Psoas muscle (tissue), 8 donors: ENCODE measurements at places on chromosomes 5 and 9.

GRCh38 chr9:17837965-17838364 is 259.1 kb downstream of the SH3GL2 start:
- H3K4me3 ChIP-seq = no peak overlapping the region
- DNase-seq = no peak
- no peak overlapping the region for H3K27ac ChIP-seq
- no peaks in the 10 kb centered on the region for H3K36me3 ChIP-seq

- no peaks in the 10 kb centered on the region for H3K36me3 ChIP-seq
- no peak overlapping the region for H3K27ac ChIP-seq
Observed at GRCh38 chr9:14232111-14232510, 81.8 kb downstream of the NFIB start.

- H3K27ac ChIP-seq = no peak overlapping the region
- no peak overlapping the region for H3K4me3 ChIP-seq
- no peaks in the 10 kb centered on the region for H3K4me1 ChIP-seq
Observed at GRCh38 chr9:117180896-117181445, 233.9 kb downstream of the ASTN2 start.

GRCh38 chr5:129367883-129368282 is 92.2 kb upstream of the ADAMTS19 start:
- H3K27ac ChIP-seq = no peak overlapping the region
- no peak for DNase-seq
- no peak overlapping the region for H3K4me3 ChIP-seq
- no peaks in the 10 kb centered on the region for H3K36me3 ChIP-seq

- H3K27ac ChIP-seq = no peak overlapping the region
- DNase-seq = no peak
- H3K4me3 ChIP-seq = no peak overlapping the region
- H3K4me1 ChIP-seq = no peaks in the 10 kb centered on the region
- H3K27me3 ChIP-seq = no peaks in the 10 kb centered on the region
- H3K36me3 ChIP-seq = no peaks in the 10 kb centered on the region
Observed at GRCh38 chr9:91914404-91914803, 35.6 kb downstream of the ROR2 start.

- H3K4me1 ChIP-seq = peaks cover 36% of the 10 kb centered on the region
- H3K36me3 ChIP-seq = peaks cover 7% of the 10 kb centered on the region
- peak overlapping the region; percentile 87 for H3K27ac ChIP-seq
- no peaks in the 10 kb centered on the region for H3K27me3 ChIP-seq
- no peak overlapping the region for H3K4me3 ChIP-seq
- no peak for DNase-seq
Observed at GRCh38 chr9:70603020-70603411, 188.6 kb upstream of the KLF9 start.

GRCh38 chr5:125503946-125504345 is 757.5 kb upstream of the ZNF608 start:
- H3K4me1 ChIP-seq = no peaks in the 10 kb centered on the region
- H3K36me3 ChIP-seq = no peaks in the 10 kb centered on the region
- no peak overlapping the region for H3K27ac ChIP-seq
- H3K4me3 ChIP-seq = no peak overlapping the region
- DNase-seq = no peak
- H3K27me3 ChIP-seq = no peaks in the 10 kb centered on the region

GRCh38 chr5:128252756-128253155 is 169.2 kb downstream of the SLC12A2 start:
- no peak overlapping the region for H3K27ac ChIP-seq
- no peaks in the 10 kb centered on the region for H3K36me3 ChIP-seq
- no peaks in the 10 kb centered on the region for H3K27me3 ChIP-seq
- peaks cover 8% of the 10 kb centered on the region for H3K4me1 ChIP-seq

GRCh38 chr9:115867326-115867725 is 286.3 kb upstream of the PAPPA start:
- no peaks in the 10 kb centered on the region for H3K36me3 ChIP-seq
- no peaks in the 10 kb centered on the region for H3K27me3 ChIP-seq
- no peak for DNase-seq
- H3K4me1 ChIP-seq = no peaks in the 10 kb centered on the region
- H3K4me3 ChIP-seq = no peak overlapping the region
- no peak overlapping the region for H3K27ac ChIP-seq

- no peaks in the 10 kb centered on the region for H3K27me3 ChIP-seq
- DNase-seq = no peak
- H3K36me3 ChIP-seq = no peaks in the 10 kb centered on the region
- H3K4me1 ChIP-seq = peaks cover 36% of the 10 kb centered on the region
- H3K27ac ChIP-seq = peak overlapping the region; percentile 19
Observed at GRCh38 chr9:99365233-99365980, 143.3 kb downstream of the SEC61B start.

DNA sequence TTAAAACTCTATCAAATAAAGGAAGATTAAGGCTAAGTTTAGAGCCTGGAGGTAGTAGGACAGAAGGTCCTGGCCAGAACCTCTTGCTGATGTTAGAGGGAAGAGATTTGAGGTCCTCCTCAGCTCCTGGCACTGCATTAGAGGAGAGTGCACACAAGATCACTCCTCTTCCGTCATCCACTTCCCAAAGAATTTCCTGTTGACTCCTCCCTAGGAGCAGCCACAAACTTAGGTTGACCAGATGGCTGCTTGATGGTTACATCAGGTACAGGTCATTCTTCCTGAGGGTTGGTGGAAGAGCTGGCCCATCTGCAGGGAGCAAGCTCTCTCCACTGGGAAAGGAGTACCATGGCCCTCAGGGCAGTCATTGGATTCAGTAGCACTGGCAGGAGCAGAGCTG is 93.9 kb upstream of the IL33 start:
- H3K27ac ChIP-seq = no peak overlapping the region
- no peaks in the 10 kb centered on the region for H3K27me3 ChIP-seq

DNA sequence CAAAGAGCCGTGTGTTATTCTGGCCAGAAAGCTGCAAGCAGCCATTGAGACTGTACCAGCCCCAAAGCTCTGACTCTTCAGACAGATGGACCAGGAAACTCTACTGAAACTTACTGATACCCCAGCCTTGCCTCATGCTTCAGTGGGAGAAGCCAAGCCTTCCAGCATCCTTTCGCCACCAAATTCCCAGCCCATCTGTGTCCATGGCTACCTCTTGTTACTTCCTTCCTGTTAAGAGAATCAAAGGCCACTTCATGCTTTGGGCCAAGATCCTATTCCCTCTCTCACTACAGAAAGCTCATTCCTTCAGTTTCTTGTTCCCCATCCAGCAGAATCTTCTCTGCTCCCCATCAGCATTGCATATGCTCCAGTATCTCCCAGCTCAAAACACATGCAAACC is 46.9 kb upstream of the FREM1 start:
- no peak for DNase-seq
- no peak overlapping the region for H3K27ac ChIP-seq
- H3K4me1 ChIP-seq = no peaks in the 10 kb centered on the region
- H3K4me3 ChIP-seq = no peak overlapping the region
- H3K27me3 ChIP-seq = no peaks in the 10 kb centered on the region

DNA sequence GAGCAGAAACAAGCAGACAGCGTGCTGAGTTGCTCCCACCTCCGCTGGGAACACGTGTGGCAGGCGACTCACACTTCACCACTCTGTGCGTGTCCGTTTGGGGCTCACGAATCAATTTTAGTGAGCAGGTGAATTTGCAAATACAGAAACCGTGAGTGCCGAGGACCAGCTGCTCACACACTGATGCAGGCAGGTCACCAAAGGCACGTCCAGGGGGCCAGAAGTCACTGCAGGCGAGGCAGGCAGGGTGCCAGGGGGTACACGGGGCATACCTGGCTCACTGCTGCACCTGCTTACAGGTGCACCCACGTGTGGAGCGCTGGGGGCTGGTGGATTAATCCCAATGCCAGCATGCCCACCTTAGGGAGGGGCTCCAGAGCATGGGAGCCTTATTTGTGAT is 68.8 kb downstream of the ZNF354C start:
- no peaks in the 10 kb centered on the region for H3K27me3 ChIP-seq
- no peak for DNase-seq
- H3K27ac ChIP-seq = no peak overlapping the region
- H3K4me3 ChIP-seq = no peak overlapping the region

GRCh38 chr9:137851516-137852267 is 25.9 kb upstream of the CACNA1B start:
- no peak overlapping the region for H3K4me3 ChIP-seq
- H3K4me1 ChIP-seq = no peaks in the 10 kb centered on the region
- H3K36me3 ChIP-seq = no peaks in the 10 kb centered on the region
- H3K27ac ChIP-seq = no peak overlapping the region
- no peaks in the 10 kb centered on the region for H3K27me3 ChIP-seq
- DNase-seq = no peak

DNA sequence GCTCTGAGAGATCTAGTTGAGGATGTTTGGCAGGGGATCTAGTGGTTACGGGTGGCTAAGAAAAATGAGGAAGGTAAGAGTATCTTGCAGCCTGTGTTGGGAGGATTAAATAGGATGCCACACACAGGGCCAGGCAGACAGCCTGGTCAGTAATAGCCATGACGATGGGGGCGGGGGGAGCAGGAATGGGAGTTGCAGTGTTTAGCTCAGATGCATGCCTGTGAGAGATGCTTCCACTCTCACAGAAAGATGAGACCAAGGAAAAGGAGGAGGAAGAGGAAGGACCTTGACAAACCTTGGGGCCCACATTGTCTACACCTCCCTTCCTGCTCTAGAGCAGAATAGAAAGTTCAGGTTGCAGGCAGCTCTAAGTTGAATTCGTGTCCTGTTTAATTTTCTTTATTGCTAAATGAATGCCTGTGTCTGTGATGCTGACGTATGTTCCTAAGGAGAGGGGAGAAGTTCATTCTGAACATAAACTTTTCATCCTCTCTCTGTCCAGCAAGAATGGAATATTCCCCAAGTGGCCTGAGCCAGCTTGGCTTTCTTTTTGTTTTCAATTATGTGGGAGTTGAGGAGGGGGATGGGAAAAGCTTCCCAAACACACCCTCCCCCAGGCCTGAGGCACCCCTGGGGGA is 28.7 kb downstream of the TGFBI start:
- H3K36me3 ChIP-seq = peaks cover 29% of the 10 kb centered on the region
- H3K27ac ChIP-seq = peak overlapping the region; percentile 46
- H3K4me1 ChIP-seq = no peaks in the 10 kb centered on the region
- no peak for DNase-seq
- no peak overlapping the region for H3K4me3 ChIP-seq

DNA sequence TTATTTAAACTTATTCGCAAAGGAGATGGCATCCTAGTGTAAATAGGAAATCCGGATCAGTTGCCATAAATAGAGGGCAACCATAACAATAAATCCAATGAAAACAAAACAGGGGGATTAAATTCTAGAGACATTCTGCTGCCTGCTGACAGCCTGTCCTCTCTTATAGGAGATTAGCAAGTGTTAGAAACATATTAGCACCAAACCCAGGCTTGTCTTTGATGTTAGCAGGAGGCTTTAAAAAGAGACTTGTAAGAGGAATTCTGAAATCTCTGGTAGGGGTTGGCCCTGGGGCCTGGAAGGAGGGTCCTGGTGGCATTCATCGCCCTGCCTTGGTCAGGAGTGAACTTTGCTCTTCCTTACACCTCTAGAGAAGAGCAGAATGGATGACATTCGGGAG is 21.6 kb downstream of the NDST1 start:
- peaks cover 52% of the 10 kb centered on the region for H3K4me1 ChIP-seq
- DNase-seq = no peak
- no peak overlapping the region for H3K4me3 ChIP-seq
- no peaks in the 10 kb centered on the region for H3K27me3 ChIP-seq
- H3K27ac ChIP-seq = peak overlapping the region; percentile 2

DNA sequence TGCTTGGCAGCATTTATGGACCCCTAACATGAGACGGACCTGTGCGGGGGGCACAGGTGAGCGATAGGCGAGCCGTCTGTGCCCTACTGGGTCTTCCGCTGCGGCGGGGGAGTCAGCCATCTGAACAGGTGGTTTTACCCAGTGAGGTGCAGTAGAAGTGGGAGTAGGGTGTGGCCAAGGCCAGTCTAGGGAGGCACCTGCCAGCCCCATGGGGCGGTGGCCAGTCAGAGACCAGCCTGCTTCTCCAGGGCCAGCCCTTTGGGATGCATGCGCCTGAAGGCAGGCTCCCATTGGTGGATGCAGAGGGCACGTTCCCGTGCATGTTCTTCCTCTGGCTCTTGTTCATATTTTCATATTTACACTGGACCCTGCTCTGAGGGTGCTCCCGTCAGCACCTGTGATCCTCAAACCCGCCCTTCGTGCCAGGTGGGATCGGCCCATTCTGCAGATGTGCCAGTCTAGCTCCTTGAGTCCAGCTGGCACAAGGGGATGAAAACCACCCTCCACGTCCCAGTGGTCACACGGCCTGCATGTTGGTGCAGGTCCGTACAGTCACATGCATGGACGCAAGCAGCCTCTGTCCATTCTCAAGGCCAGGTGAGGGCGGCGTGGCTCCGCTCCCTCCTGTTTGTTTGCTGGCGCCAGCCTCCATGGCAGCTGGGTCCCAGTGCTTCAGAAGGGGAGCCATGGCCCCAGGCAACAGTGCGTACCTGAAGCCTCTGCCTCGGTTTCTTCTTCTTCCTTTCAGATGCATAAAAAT is 9.0 kb downstream of the COL5A1 start:
- H3K27me3 ChIP-seq = peaks cover 4% of the 10 kb centered on the region
- no peaks in the 10 kb centered on the region for H3K4me1 ChIP-seq
- DNase-seq = peak; percentile 9

DNA sequence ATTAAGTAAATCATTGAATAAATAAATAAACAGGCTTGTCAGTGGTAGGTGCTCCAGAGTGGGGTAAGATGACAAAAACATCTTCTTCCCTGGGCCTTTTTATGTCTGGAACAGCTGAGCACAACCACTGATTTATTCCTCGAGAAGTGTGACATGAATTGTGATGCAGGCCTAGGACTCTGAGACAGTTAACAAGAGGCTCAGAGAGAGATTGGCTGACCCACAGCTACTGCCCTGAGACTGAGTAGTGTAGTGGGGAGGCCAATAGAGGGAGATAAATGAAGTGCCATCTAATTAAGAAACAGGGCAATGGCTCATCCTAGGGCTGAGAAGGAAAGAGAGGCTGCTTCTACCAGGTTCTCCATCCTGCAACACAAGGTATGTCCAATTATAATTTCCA is 369.3 kb upstream of the TRPC7 start:
- H3K4me3 ChIP-seq = no peak overlapping the region
- no peaks in the 10 kb centered on the region for H3K4me1 ChIP-seq
- no peaks in the 10 kb centered on the region for H3K36me3 ChIP-seq
- H3K27ac ChIP-seq = no peak overlapping the region

DNA sequence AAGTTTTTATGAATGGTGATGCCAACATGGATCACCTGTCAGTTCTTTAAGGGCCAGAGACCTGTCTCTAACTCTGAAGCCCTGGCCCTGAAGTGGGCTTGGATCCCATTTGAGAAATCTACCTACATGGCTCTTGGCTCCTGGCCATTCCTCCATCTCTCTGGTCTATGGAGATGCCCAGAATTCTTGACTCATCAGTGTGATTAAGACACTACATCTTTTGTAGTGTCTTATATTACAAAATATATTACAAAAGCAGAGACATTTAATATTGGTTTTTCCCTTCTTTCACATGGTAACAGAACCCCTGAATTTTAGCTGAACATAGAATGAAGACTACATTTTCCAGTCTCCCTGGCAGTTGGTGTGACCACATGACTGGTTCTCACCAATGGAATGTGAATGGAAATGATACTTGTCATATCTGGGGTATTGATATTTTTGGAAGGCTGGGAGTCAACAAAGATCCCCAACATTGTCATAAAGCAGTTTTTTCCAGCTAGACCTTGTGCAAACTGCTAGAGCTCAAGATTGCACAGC is 198.3 kb downstream of the SREK1 start:
- H3K4me3 ChIP-seq = no peak overlapping the region
- H3K27ac ChIP-seq = no peak overlapping the region
- no peaks in the 10 kb centered on the region for H3K36me3 ChIP-seq
- DNase-seq = no peak

- H3K36me3 ChIP-seq = no peaks in the 10 kb centered on the region
- H3K27me3 ChIP-seq = no peaks in the 10 kb centered on the region
- H3K4me3 ChIP-seq = no peak overlapping the region
- DNase-seq = no peak
- H3K4me1 ChIP-seq = no peaks in the 10 kb centered on the region
- no peak overlapping the region for H3K27ac ChIP-seq
Observed at GRCh38 chr5:41649659-41650058, 139.3 kb upstream of the PLCXD3 start.
